NCI-H748 treated with DMSO at 0.1 percent for 48 hours (cell line): ENCODE measurements at places on chromosomes 13 and 19.
A peak's percentile ranks its signal among the peaks of the same experiment; 100 is the strongest.

GRCh38 chr19:39998501-39998900 lies 1.6 kb downstream of the ZNF546 start:
- no peak for DNase-seq

GRCh38 chr13:105878119-105878700 lies 657.3 kb downstream of the EFNB2 start:
- DNase-seq = no peak

DNA sequence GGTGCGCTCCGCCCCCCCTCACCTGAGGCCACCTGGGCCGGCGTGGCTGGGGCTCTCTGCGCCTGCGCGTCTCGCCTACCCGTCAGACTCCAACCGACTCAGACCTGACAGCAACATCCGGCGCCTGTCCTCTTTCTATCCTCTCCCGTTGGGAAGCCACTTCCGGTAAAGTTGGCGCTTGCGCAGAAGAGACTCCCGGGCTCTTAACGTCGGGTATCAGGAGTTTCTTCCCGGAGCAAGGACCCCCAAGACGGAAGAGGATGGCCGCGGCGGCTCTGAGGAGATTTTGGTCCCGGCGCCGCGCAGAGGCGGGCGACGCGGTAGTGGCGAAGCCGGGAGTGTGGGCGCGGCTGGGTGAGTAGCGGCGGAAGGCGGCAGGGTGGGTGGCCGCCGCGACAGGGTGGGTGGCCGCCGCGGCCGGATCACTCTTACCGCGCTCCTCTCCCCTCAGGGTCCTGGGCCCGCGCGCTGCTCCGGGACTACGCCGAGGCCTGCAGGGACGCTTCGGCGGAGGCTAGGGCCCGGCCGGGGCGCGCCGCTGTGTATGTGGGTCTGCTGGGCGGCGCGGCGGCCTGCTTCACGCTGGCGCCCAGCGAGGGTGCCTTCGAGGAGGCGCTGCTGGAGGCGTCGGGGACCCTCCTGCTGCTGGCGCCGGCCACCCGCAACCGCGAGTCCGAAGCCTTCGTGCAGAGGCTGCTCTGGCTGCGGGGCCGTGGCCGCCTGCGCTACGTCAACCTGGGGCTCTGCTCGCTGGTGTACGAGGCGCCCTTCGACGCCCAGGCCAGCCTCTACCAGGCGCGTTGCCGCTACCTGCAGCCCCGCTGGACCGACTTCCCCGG lies at the start of the genes TIMM29 and YIPF2:
TIMM29 (plus strand) TSS at position 249 of the 839 bp plus-strand sequence; CDS start at position 261, 12 bp downstream.
YIPF2 (minus strand) TSS at position 77 of the 839 bp plus-strand sequence. CDS start 229 bp downstream, outside the sequence.
- DNase-seq = peak; percentile 91

DNA sequence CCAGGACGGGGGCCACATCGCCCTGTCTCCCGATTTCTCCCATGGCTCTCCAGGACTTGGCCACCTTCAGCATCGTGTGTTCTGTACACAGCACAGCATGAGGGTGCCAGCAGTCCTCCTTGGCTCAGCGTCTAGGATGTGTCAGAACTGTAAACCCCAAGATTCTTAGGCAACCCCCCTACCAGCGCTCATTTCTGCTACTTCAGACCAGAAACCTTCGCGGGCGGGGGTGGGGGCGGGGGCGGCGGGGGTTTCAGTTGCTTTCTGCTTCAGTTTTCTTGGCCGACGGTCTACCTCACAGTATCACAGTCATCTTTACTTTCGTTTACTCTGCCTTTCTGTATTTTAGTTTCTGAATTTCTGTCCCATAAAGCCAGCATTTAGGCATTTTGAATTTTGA lies 82.4 kb downstream of the GGACT start:
- DNase-seq = no peak

GRCh38 chr13:97327506-97328221 lies 105.5 kb downstream of the MBNL2 start:
- no peak for DNase-seq

DNA sequence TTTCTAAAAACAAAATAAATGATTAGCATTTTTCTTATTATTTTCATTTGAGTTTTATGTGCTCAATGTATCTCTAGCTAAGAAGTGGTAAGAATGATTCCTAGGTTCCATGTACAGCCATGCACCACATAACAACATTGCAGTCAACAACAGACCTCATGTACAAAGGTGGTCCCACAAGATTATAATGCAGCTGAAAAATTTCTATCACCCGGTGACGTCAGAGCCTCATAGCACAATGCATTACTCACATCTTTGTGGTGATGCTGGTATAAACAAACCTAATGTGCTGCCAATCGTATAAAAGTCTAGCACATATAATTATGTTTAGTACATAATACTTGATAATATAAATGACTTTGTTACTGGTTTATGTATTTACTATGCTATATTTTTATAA lies 120.5 kb downstream of the SLC7A1 start:
- no peak for DNase-seq

DNA sequence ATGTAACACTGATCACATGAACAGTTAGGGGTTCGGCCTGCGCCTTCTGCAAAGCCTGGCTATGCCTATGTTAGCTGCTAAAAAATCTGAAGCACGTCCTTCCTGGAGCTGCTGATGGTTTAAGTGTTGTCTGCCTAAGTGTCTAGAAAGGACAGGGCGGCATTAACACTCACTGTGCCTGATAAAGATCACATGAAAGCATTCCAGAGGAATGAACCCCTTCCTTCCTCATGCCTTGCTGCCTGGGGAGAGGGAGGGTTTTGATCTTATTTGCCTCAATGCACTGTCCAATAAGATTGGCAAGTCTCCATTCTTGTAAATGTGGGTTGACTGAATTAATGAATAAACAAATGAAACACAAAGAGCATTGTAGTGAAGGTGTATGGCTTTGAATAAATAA lies 5.2 kb downstream of the DOCK9 start:
- no peak for DNase-seq

GRCh38 chr13:28854657-28855056 lies 34.5 kb downstream of the MTUS2 start:
- DNase-seq = no peak

DNA sequence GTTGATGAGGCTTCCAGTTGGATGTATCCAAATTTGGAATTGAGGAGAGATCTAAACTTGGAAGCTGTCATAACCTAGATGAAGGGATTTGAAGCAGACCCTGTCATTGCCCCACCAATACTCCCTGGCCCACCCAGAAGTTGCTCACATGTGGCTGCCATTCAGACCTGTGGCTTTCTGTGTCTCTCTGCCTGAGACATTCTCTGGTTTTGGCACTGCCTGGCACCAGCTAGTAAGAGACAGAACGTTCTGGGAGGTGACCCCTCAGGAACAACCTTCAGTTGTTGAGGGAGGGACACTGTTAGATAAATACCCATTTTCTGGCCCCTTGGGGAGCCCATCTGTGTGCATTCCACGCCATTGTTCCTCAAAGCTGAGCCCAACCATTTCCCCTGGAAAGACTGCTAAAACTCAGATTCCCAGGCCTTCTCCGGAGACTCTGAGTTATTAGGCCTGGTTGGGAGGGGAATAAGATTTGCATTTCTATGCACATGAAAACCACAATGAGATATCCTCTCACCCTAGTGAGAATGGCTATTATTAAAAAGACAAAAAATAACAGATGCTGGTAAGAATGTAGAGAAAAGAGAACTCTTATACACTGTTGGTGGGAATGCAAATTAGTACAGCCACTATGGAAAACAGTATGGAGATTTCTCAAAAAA lies 290.4 kb downstream of the TSHZ3 start:
- no peak for DNase-seq

GRCh38 chr13:44523146-44524015 lies 52.7 kb downstream of the TSC22D1 start:
- no peak for DNase-seq

- DNase-seq = no peak
Observed at GRCh38 chr19:11617180-11618062, 20.1 kb downstream of the ZNF627 start.

DNA sequence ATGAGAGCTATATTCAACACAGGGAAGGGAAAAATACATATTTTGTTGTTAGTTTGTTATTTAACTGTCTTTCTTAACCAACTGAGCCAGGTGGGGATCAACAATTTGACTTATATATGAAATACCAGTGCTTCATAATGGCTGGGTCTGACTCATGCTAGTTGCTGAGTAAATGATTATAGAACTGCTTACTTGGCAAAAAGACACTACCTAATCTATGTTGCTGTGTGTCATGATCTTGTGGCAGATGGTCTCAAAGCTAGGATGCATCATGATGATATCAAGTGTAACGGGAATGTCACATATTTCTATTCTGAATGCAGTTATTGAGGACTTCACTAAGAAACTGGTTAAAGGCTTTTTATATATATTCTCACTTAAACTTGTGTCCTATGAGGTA lies 727.4 kb upstream of the SLITRK1 start:
- DNase-seq = no peak

DNA sequence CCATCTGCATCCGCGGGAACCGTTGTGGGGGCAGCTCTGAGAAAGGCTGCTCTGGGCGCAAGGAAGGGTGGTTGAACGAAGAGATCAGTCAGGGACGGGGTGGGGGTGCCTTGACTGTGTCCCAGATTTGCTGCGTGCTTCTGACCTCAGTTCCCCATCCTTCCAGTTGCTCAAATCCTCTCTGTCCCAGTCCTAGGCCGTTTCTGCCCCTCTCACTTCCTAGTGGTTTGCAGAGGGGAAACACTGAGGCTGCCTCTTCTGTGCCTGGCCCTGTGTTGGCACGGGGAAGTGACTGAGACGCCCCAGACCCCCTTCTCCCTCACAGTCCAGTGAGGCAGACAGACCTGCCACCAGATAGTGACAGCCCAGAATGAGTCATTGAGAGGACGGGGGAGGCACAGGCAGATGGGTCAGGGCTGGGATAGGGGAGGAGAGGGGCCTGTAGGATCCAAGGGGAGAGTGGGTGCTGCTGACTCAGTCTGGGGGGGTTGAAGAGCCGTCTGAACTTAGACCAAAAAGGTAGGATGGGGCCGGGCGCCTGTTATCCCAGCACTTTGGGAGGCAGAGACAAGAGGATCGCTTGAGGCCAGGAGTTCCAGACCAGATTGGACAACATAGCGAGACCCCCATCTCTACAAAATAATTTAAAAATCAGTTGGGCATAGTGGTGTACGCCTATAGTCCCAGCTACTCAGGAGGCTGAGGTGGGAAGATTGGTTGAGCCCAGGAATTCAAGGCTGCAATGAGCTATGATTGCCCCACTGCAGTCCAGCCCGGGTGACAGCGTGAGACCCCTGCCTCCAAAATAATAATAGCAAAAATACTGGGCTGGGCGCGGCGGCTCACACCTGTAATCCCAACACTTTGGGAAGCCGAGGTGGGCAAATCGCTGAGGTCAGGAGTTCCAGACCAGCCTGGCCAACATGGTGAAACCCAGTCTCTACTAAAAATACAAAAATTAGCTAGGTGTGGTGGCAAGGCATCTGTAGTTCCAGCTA lies 26.5 kb downstream of the NUMBL start:
- DNase-seq = no peak

DNA sequence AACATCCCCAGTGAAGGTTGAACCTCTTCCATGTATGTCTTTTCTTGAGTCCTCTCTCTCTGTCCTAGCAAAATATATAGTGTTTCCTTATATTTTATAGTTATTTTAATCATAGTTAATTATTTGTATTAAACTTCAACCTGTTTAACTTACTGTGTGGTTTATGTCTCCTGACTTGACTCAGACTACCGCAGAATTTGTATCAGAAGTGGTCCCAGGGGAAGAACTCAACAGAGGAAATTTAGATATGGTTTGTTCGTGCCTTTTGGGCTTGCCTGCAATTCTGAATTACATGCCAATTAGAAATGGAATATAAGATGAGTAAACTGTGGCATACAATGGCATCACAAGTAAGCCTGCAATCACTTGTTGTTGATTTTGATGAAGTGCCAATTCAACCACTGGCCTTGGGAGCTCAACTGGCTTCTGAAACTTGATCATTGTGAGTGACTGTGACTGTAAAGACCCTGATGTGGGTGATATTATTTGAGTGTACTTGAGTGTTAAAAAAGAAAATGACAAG lies 1459.5 kb upstream of the PCDH20 start:
- peak; percentile 15 for DNase-seq

GRCh38 chr13:99465454-99465853 lies 35.8 kb upstream of the TM9SF2 start:
- DNase-seq = no peak

DNA sequence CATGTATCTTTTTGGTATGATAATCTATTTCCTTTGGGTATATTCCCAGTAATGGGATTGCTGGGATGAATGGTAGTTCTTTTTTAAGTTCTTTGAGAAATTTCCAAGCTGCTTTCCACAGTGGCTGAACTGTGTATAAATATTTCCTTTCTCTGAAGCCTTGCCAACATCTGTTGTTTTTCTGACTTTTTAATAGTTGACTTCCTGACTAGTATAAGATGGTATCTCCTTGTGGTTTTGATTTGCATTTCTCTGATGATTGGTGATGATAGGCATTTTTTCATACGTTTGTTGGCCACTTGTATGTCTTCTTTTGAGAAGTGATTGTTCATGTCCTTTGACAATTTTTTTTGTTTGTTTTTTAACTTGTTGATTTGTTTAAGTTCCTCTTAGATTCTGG lies 61.6 kb upstream of the PCDH17 start:
- DNase-seq = no peak

GRCh38 chr13:73450583-73450982 lies 391.8 kb downstream of the KLF5 start:
- DNase-seq = no peak

DNA sequence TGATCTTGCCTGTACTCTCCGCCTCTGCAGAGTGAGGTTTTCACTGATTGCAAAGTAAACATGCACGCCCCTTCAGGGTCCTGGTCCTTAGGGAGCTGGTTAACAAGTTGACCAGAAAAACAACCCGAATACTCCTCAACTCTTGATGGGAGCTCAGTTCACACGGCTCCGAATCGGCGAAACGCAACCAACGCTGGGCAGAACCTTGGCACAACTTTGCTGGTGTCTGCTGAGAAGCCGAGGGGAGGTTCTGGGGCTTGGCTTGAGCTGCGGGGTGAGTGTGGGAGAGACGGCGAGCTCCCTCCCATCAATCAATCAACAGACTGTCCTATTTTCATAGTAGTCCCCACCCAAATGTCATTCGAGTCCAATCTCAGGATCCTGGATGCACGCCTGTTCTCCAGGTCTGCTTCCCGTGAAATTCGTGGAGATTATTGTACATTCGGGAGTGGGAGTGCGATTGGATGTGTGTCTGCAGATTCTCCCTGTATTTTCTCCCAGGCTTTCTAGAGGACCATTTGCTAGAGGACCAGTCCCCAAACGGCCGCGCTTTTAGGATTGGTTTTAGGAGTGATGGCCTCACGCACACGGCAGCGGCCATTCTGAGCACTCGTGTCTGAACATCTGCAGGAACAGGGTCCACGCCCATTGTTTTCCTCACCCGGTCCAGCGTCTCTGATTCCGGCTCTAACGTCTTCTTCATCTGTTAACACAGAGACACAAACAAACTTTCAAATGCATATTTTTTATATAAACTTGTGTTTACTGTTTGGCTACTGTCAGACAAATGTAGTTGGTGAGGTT lies 51.6 kb upstream of the F7 start:
- DNase-seq = no peak

DNA sequence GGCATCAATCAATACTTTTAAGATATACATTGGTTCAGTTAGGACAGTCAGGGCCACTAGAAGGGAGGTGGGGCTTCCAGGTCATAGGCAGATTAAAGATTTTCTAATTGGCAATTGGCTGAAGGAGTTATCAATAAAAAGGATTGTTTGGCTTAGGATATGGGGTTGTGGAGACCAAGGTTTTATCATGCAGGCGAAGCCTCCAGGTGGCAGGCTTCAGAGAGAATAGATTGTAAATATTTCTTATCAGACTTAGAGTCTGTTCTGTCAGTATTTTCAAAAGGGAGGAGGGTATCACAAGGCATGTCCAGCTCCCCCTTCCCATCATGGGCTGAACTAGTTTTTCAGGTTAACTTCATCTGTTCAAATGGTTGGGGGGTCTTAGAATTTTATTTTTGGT lies 77.4 kb upstream of the FARP1 start:
- DNase-seq = no peak

- no peak for DNase-seq
Observed at GRCh38 chr13:24159357-24159756, 1.2 kb upstream of the SPATA13 start.

- DNase-seq = no peak
Observed at GRCh38 chr13:94182185-94182761, 297.2 kb downstream of the DCT start.
